Left renal pelvis (tissue), 4 donors: ENCODE measurements at places on chromosomes 4 and X.

- no peak for DNase-seq
These were observed 124.1 kb upstream of the WDR1 start for GRCh38 chr4:10240691-10241090.

DNA sequence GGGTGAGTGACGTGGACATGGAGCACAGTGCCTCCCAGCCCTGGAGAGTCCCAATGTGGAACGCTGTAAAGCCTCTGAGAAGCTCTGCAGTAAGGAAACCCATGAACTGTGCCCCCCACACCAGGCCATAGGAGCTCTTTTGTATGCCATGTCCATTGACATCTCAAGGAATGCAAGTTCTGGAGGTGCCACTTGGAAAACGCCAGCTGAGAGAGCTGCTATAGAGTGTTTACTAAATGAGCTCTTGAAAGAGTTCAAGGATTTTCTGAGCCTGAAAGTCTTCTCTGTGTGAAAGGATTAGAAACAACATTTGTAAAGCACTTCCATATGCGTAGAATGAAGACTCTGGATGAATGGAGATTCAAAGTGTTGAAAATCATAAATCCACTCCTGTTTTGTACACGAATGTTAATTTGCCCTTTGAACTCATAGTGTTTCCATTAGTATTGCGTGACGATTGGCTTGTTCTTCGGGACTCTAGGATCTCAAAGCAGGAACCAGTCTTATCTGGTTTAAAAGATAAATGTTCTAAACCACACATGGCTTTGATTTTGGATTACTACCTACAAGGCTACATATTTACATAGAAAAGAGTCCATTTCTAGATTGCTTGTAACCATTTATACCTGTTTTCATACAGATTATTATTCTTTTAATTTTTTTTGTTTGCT is 41.8 kb upstream of the STOX2 start:
- no peak for DNase-seq

GRCh38 chr4:95129821-95130311 is 372.1 kb downstream of the BMPR1B start:
- no peak for DNase-seq

- DNase-seq, result no peak
These were observed 106.0 kb downstream of the ADRA2C start for GRCh38 chr4:3871881-3872833.

GRCh38 chrX:110086162-110086915 is 83.4 kb downstream of the TMEM164 start:
- DNase-seq, result no peak

GRCh38 chr4:7213807-7214206 is 21.5 kb downstream of the SORCS2 start:
- DNase-seq, result no peak

- DNase-seq, result no peak
These were observed 885 bp downstream of the CCDC110 start for GRCh38 chr4:185470501-185471195.

- no peak for DNase-seq
These were observed 117.0 kb downstream of the DHRSX start for GRCh38 chrX:2383735-2384134.

DNA sequence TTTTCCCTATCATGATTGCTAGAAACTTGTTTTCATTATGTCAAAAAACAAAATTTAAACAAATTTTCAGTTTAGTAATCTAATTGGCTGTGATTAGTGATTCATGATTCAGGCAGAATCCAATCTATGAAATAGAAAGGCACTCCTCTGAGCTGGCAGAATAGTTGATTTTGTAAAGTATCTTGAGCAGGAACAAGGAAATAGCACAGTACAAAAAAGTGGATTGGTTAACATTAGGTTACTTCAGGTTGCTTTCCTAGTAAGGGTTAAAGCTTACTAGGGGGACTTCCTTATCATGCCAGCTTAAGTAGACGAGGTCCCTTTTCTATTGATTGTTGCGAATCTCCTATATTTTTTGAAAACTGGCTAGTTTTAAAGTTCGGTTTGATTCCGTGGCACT is 43.4 kb upstream of the PRDM5 start:
- no peak for DNase-seq

DNA sequence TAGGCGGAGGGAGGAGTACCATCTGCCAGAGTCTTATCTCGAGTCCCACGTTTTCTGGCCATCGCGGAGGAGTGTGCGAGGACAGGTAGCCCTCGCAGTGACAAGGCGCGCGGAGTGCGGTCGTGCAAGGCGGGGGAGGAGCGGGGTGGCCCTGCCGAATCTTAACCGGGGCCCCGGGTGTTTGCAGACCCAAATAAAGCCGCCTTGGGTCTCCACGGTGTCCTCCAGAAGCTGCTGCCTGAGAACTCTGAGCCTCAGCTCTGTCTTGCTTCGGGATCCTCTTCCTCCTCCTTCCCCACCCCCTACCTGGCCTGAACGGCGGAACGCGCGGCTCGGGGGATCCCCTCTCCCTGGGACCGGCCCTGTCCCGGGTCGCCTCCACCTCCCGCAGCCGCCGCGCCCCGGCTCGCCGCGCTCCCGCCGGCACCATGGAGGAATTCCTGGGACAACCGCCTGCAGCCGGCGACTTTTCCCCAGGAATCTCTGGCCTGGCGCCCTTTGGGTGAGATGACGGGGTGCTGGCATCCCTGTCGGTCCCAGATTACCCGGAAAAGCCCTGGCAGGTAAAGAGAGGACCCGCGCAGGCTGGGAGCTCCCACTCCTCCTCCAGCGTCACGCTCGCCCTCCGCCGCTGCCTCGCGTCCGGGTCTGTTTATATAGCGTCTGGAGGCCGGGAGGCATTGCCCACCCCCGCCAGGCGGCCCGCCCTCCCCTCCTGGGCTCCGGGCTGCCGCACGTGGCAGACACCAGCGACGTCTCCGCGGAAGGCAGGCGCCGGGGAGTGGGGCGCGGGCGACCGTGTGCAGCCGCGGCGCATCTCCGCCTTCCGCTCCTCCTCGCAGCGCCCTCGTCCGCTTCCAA is at the start of gene GALNTL6:
TSS of gene GALNTL6 (plus strand) at position 740 of the 861 bp plus-strand sequence.
- DNase-seq, result peak; percentile 4

DNA sequence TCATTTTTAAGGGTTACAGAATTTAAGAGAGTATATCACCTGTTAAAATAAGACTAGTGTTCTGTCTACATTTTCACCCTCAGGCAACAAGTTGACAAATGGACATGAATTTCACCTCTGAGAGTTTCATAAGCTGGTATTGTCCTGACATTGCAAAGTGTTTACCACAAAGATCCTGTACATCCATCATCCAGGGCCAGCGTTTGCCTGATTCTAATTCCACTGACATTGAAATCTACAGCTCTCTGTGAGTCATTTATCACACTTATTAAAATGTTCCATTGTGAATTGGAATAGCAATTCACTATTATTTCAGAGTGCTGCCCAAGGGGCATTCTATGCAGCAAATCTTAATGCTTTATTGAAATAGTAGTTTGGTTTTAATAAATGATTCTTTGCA is 1499.4 kb upstream of the PCDH7 start:
- no peak for DNase-seq
